ENCODE measurements at places on chromosomes 7 and 10.

- no peak for DNase-seq
Measured at GRCh38 chr7:22868509-22868908, 45.9 kb upstream of the TOMM7 start.

DNA sequence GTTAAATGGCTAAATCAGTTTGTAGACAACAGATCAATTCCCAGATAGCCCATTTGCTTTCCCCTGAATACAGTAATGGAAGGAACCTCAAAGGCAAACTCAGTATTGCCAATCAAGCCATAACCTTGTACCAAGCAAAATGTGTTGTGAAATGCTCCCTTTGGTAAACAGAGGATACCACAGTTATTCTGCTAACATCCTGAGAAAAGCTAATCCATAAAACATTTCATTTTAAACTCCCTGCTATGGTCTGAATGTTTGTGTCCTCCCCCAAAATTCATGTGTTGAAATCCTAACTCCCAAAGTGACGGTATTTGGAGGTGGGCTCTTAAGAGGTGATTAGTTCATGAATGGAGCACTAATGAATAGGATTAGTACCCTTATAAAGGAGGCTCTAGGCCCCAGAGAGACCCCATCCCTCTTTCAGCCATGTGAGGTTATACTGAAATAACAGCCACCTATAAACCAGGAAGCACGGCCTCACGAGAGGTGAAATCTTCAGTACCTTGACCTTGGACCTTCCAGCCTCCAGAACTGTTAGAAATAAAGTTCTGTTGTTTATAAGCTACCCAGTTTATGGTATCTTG lies 89.3 kb upstream of the RNF148 start:
- DNase-seq: no peak

DNA sequence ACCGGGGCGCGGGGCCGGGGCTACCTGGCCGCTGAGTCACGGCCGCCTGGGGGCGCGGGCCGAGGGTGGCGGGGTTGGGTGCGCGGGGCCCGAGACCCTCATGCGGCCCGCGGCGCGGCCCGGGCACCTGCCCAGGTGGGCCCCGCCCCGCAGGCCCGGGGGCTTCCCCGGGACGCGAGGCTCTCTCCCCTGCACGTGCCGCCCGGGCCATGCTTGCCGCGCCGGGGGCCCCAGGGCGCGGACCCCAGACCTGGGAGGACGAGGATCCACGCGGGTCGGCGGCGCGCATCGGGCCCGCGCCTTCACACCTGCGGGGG lies 402 bp downstream of the MAFK start:
- DNase-seq: no peak

DNA sequence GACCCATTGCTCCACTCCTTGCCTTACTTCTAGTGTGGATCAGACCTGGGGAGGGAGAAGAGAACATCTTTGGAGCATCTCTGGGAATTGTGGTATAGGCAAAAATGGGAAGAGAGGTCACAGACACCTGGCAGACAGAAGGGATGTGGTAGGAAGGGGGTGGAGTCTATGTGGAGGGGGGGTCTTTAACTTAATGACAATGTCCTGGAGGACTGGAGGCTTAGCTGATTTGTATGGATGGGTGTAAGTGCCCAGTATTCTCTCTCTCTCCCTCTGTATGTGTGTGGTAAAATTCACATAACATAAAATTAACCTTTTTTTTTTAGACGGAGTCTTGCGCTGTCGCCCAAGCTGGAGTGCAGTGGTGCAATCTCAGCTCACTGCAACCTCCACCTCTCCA lies 3.1 kb upstream of the LDB1 start:
- DNase-seq: no peak

GRCh38 chr7:151551820-151552219 lies 32.1 kb upstream of the RHEB start:
- no peak for DNase-seq

GRCh38 chr7:131131746-131132431 lies 195.8 kb upstream of the MKLN1 start:
- DNase-seq: no peak

DNA sequence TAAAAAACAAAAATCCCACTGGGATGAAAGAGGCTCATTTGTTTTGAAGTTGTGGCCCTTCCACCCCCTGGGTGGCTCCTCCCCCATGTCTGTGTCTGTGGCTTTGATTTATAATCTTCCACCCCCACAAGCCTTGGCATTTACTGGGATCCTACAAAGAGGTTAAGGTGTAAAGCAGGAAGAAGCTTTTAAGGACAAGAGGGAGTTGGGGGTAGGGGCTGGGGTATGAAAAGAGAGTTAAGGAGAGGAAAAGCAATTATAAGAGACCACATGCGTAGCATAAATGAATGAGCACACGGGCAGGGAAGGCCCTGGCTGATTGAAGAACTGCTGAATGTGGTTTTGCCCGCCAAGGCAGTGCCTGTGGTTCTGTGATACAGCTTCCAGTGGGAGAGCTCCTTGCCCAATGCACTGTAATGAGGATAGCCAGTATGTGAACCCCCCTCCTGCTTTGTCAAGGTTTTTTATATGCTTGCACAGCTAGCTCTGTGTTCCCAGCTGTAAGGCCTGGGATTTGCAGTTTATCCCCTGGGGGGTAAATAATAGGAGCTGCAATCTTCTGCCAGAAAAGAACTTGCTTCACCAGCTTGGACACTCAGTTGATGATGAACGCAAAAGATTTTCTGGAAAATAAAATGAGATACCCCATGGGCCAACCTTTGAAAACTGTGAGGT lies 34.7 kb upstream of the KMT2E start:
- no peak for DNase-seq

DNA sequence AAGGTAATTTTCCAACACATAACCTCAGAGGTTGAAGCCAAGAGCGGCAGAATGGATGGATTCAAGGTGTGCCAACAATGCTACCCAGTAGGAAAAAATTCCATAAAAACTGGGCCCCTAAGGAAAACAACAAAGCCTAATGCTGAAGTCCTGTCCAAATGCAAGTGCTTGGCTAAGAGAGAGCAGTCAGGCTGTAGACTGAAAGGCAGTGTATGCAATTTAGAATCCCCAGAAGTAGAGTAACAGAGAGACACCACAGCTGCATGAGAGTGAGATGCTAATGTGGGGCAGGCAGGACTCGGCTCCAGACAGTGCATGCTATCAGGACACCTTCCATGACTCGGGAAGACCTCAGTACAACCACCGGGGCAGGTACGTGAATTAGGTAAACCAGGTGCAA lies 124.5 kb downstream of the ZFAND4 start:
- no peak for DNase-seq

GRCh38 chr7:47484923-47485639 lies 96.8 kb downstream of the TNS3 start:
- DNase-seq: no peak

DNA sequence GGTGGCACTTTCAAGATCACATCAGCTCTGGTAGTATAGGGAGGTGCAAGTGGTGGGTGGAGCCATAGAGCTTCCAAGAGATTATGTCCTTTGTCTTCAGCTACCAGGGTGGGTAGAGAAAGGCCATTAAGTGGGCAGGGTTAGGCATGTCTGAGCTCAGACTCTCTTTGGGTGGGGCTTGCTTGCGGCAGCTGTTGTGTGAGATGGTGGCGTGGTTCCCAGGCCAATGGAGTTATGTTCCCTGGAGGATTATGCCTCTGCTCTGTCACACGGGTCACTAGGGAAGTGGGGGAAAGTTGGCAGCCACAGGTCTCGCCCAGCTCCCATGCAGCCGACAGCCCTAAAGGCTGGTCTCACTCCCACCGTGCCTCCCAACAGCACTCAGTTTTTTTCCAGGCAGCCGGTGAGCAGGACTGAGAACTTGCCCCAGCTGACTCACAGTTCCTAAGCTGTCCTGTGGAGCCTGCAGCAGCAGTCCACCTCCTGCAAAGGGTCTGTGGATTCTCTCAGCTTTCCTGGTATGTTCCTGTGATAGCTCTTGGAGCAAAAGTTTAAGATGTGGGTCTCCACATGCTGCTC lies 459.0 kb downstream of the SH2D4B start:
- no peak for DNase-seq

DNA sequence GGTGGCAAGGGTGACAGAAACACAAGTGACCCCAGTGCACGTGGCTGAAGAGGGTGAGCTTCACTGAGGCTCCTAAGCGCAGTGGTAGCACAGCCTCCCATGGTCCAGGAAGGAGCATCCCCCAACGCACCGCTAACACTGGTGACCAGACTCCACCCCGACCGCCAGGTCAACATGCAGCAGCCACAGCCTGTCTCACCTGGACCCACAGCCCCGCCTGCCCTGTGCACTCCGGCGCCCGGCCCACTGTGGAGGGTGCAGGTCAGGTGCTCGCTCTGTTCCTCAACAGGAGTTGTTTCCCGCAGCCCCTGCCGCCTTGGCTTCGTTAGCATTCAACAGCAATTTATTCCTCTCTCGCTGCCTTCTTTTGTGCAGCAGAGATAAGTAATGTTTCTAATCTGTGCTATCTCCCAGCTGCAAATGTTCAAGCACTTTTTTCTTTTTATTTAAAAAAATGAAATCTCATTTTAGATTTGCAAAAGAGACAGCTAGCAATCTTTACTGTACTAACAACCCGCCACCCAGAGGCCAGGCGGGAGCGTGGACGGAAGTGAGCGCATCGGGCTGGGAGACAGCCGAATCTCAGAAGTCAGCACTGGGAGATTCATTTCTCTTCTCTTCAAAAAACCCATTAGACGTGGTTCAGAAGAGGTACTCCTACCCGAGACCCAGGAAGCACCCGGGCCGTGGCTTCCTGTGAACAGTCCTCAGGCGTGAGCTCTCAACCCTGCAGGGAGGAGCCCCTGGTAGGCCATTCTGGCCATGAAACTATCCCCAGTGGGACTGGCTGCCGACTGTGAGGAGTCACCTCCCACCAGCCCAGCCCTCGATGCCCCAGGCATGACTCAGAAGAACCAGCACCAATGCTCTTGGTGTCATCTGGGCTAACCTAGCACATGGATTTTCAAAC lies 133.4 kb downstream of the MAD1L1 start:
- no peak for DNase-seq

- DNase-seq: no peak
Measured at GRCh38 chr10:129046065-129046681, 420.9 kb upstream of the MGMT start.

GRCh38 chr10:59517341-59517899 lies 155.1 kb upstream of the FAM13C start:
- no peak for DNase-seq

DNA sequence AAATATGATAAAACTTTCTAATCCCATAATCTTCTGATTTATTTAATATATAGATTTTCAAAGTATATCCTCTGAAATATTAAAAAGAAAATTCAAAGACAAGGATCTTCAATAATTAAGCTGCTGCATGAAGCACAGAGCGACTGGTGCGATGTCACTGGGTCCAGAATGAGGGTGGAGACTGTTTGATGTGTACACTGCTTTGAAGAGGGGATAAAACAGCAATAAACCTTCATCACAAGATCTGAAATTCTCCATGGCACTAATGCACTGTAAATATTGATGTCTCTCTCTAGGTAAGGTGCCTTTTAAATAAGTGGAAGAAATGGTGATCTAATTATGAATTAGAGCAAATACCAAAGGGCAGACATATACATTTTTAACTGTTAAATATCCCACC lies 337.8 kb downstream of the PARD3 start:
- no peak for DNase-seq

DNA sequence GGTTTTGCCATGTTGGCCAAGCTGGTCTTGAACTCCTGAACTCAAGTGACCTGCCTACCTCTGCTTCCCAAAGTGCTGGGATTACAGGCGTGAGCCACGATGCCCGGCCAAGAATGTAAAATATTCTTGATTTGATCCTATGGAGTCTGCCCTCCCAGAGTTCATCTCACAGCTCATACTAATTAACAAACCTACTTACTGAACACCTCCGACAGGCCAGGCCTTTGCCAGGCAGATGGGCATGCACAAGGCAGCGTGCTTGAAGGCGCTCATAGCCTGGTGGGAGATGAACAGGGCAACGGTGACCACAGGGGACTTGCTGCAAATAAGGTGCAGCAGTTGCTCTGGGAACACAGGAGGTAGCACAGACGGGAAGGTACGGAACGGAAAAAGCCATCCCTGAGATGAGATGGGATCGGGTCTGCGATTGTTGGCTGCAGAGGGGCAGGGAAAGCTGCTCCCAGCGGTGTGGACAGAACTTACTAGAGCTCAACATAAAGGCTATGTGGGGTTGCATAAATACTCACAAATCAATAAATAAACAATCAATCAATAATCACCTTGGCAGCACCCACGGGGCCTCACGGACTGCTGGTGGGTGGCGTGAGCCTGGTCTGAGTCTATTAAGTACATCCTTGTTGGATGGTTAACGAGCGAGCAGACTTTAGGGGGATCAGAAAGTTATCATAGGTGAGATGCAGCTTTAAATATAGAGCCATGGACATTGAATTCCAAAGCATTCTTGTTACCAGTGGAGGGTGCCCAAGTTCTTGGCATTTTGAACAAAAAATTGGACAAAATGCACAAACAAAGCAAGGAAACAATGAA lies 4.7 kb downstream of the ACBD7 start:
- no peak for DNase-seq

- no peak for DNase-seq
Measured at GRCh38 chr7:33854801-33855350, 50.5 kb upstream of the BMPER start.

- no peak for DNase-seq
Measured at GRCh38 chr7:25358926-25359325, 130.6 kb upstream of the NPVF start.

DNA sequence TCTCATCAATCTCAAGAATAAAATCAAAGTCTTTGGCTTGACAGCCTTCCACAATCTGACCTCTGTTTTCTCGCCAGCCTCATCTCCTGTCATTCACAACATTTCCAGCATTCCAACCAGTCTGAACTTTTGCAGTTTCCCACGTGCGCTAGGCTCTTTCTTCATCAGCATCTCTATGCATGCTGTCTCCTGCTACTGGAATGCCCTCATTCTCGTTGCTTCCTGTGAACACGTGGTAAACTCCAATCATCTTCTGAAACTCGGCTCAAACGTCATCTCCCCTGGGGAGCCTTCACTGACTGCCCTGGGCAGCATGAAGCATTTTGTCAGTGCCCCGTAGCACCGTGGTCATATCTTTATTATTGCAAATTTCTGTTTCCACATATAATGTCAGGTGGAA lies 12.2 kb upstream of the RSBN1L start:
- no peak for DNase-seq

- no peak for DNase-seq
Measured at GRCh38 chr7:133654547-133654946, 401.7 kb downstream of the EXOC4 start.

DNA sequence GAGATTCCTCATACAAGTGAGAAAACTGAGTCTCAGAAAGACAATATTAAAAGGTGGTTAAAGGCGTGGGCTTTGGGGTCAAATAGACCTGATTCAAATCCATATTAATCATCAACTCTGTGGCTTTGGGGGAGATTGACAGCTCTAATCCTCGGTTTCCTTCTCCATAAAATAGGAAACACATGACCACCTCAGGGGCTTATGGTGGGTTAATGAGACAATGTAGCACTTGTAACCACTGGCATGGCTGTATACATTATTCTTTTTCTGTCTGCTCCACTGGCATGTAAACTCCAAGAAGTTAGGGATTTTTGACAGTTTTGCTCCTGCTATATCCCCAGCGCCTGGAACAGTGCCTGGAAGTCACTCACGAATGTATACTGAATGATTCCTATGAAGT lies 120.8 kb upstream of the GAD2 start:
- DNase-seq: no peak

All from cortex of kidney (tissue), 1 donor.